ENCODE measurements at places on chromosomes 16 and 17. TPM values are rescaled to one million over a fixed set of nuclear protein-coding genes. Genes with fewer than 3 reads are reported as not detected.

Gene KRTAP2-2
- not detected for polyA plus RNA-seq

Gene UBE2G1
- 24.0 TPM for polyA plus RNA-seq

Gene TMEM114
- not detected for polyA plus RNA-seq

GRCh38 chr16:51312363-51313150 lies 161.5 kb upstream of the SALL1 start:
- DNase-seq: no peak

- no peak for DNase-seq
Measured at GRCh38 chr16:17368446-17368845, 102.3 kb downstream of the XYLT1 start.

DNA sequence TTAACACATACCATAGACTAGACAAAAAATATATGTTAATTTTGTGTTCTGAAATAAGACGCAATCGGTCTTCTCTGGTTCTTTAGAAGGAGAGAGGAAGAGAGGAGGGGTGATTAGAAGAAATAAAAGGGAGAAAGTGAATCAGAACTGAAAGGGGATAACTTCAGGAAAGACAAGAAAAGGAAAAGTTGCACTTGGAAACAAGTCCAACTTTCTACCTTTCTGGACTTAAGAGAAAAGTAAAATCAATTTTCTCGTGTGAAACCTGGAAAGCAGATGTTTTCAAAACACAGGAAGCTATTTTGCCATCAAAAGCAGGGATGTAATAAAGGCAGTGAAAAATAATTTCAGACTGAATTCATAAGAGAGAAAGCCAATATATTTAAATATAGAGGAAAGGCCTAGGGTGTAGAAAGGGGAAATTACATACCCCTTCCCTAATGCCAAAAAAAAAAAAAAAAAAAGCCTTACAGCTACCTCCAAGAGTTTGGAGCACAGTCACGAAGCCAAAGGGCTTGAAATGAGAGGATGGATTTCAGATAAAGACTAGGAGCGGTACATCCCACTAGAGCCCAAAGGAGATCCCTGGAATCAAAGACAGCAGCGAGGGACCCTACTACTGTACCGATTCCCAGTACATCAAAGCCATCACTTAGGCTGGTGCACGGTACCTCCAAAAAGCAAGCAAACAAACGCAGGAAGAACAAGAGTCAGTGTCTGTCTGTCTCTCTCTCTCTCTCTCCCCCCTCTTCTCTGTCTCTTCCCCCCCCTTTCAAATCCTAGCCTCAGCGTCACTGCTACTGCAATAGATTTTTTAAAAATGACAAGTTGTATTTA lies 12.1 kb upstream of the ZFHX3 start:
- DNase-seq: no peak

- DNase-seq: no peak
Measured at GRCh38 chr16:87474017-87474416, 18.8 kb downstream of the ZCCHC14 start.

DNA sequence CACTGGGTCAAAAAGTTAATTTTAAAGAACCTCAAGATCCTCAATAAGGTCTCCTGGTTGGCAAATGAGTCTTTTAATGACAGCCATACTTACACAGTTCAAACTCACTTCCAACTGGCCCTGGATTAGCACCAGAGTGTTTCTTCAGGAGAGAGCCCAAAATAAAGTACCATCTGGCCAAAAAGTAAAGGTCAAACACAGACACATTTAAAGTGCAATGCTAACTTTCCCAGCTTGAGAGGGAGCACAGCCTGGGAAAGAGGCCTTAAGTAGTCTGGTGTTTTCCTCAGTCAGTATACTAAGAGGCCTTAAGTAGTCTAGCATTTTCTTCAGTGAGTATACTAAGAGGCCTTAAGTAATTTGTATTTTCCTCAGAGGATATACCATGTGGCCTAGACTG lies 46.6 kb upstream of the ERN1 start:
- no peak for DNase-seq

DNA sequence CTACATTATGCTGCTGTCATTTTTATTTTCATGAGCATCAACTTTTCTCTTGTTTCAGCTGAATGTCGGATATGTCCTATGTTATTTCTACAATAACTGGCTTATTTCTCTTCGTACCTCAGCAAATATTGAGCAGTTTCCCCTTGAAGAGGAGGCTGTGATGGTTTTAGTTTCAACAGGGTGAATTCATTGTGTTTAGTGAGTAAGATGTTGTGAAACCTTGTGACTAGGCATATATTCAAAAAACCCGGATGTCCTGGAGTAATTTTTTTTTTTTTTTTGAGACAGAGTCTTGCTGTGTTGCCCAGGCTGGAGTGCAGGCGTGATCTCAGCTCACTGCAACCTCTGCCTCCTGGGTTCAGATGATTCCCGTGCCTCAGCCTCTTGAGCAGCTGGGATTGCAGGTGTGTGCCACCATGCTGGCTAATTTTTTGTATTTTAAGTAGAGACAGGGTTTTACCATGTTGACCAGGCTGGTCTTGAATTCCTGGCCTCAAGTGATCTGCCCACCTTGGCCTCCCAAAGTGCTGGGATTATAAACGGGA lies 11.1 kb downstream of the CPD start:
- DNase-seq: no peak

- DNase-seq: no peak
Measured at GRCh38 chr16:61817583-61818278, 218.5 kb downstream of the CDH8 start.
